Activated naive CD4-positive, alpha-beta T cell treated with anti-CD3 and anti-CD28 coated beads for 36 hours (primary cell): ENCODE measurements at places on chromosomes 11 and 22.

DNA sequence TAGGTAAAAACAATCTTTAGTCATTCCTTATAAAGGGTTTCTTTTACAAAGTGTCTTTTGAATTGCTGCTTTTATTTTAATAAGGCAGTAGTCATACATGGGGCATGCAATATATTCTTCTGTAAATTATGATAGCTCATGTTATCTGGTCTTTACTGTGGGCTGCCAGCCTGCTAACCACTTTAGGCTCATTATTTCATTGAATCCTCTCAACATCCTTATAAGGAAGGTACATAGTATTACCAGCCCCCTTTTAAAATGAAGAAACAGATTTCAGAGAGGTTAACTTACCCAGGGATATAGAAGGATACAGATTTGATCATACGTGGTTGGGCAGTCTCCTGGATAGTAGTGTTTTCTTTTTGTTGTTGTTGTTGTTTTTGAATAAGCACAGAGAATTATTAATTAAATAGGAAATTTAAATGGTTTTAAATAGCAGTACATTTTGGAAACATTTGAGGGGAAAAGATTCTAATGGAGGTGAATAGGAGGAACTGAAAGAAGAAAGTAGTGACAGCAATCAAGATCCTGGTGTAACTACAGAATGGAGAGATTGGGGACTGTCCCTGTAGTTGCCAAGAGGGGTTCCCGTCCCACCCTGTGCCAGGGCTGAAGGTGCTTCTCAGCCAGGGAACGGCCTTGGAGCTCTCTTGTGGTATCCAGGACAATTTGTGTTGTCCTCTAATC lies 21.0 kb downstream of the SPECC1L start:
- DNase-seq: no peak

DNA sequence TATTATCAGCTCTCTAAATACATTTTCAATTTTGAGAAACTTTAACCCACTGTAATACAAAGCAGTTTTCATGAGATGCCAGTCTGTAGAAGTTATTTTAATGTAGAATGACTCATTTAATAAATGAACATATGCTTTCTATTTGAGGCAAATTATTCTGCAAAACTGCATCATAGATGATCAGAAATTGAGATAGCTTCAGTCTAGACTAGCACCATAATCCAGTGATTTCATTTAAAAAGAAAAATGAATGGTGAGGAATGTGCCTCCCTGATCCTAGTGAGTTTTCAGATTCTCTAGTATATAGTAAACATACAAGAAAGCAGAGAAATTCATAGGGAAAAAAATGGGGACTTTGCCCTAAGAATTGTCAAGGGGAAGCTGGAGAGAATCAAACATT lies 66.1 kb downstream of the OR5AK2 start:
- DNase-seq: no peak

- no peak for DNase-seq
Measured at GRCh38 chr11:132332521-132332920, 962.1 kb downstream of the NTM start.

DNA sequence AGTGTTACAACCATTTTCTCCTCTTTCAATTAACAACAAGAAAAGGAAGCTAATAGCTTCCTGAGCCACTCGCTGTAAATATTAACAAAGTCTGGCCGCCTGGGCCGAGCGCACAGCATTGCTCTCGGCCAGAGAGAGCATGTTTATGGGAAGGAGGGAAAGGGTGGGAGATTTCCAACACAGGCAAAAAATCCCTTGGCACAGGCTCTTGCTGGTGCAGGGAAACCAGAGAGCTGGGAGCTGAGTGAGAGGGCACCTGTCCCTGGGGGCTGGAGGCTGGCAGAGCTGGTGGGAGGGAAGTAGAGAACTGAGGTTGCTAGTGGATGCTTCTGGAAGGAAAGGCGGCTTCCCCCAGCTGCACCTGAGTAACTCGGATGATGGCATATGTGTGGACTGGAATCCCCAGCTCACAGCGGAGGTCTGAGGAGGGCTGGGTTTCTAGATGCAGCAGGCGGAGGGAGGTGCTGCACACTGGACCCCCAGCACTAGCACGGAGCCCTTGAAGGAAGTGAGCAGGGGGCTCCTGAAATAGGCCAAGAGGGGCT lies 59.6 kb downstream of the FLRT1 start:
- no peak for DNase-seq

GRCh38 chr22:44621401-44622146 lies 80.4 kb upstream of the PRR5 start:
- DNase-seq: no peak

- DNase-seq: no peak
Measured at GRCh38 chr11:76139314-76139713, 67.0 kb downstream of the WNT11 start.

GRCh38 chr11:69569306-69570200 lies 71.4 kb upstream of the CCND1 start:
- no peak for DNase-seq
